Pancreas (tissue), 10 donors: ENCODE measurements at places on chromosomes 6 and 20. TPM values are rescaled to one million over a fixed set of nuclear protein-coding genes. Genes with fewer than 3 reads are reported as not detected.

DNA sequence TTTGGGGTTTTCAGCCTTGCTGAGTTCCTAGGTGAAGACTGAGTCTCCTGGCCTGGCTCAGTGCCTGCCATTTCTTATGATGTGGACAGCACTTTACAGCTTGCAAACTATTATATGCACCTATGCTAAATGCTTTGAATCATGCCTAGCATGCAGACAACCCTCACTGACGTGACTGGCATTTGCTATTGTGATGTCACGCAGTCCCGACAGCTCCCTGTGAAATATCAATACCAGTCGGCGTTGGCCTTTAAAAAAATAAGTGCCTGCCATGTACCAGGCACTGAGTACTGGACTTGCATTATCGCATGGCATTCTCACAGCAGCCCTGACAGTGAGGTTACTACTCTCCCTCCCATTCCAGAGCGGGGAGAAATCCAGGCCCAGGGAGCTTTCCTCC, 35.5 kb downstream of the UQCC2 start:
- H3K4me3 ChIP-seq, result no peak overlapping the region
- H3K27ac ChIP-seq, result no peak overlapping the region
- no peaks in the 10 kb centered on the region for H3K36me3 ChIP-seq
- DNase-seq, result no peak
- no peaks in the 10 kb centered on the region for H3K4me1 ChIP-seq

- no peak overlapping the region for H3K27ac ChIP-seq
- DNase-seq, result no peak
- no peak overlapping the region for H3K4me3 ChIP-seq
Observed at GRCh38 chr6:6643398-6643797, 54.9 kb downstream of the LY86 start.

DNA sequence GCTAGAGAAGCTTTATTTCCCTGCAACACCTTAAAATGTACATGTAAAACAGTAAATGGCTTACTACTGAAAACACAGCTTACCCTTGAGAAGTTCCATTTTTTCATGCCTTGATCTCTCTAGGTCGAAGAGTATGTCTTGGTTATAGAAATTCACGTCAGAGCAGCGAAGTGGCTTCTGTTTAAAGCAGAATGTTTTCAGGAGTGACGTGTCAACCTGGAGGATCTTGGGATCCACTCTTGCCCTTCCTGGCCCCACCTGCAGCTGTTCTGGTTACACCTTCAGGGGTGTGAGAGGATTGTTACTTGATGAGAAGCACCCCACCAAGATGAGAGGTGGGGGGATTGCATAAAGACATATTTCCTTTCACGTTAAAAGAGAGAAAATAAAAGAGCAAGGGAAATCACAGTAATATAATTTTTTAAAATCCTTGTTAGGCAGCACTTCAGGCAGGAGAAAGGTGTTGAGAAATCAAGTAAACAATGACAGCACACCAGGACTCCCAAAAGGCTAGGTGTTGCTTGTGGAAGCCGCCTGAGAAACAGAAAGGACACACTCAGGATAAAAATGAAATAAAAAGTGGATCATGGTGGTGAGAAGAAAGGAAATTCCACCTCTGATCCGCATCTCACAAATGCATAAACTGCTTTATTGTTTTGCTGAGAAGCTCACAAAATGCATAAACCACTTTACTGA, 149.7 kb downstream of the UNC5CL start:
- no peak for DNase-seq
- no peak overlapping the region for H3K27ac ChIP-seq
- H3K36me3 ChIP-seq, result no peaks in the 10 kb centered on the region
- H3K27me3 ChIP-seq, result no peaks in the 10 kb centered on the region
- no peaks in the 10 kb centered on the region for H3K4me1 ChIP-seq

ADGB gene
- not detected for polyA plus RNA-seq

TBXT gene
- not detected for polyA plus RNA-seq

DNA sequence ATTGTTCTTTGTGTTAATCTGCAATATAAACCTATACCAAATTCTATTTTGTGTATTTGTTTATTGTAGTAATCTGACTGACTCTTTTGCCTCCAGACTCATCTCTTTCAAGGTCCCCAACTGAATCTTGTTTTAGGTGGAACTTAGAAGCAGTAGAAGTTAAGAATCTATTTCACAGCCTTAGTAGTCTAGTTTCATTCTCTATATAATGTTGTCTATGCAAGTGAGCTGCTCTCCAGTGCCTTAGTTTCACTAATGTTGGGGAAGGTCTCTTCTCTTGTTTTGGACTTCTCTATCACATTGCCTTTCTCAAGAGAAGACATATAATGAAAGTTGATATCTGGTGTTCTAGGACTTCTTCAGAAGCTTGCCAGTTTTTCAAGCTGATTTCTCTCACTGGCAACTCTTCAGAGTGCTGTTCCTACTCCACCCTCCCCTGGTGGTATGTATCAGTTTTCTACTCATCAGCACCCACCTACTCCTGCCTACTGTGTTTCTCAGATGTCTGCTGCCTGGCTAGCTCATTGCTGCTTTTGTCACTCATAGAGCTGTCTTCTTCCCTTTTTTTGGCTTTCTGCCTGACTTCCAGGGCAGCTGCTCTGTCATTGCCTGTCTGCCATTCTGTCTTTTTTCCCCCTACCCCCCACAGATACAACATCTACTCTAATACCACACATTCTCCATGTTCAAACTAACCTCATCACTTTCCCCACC, 82.1 kb downstream of the PTPRA start:
- DNase-seq, result no peak
- no peaks in the 10 kb centered on the region for H3K36me3 ChIP-seq
- H3K27ac ChIP-seq, result no peak overlapping the region
- no peaks in the 10 kb centered on the region for H3K27me3 ChIP-seq

DNA sequence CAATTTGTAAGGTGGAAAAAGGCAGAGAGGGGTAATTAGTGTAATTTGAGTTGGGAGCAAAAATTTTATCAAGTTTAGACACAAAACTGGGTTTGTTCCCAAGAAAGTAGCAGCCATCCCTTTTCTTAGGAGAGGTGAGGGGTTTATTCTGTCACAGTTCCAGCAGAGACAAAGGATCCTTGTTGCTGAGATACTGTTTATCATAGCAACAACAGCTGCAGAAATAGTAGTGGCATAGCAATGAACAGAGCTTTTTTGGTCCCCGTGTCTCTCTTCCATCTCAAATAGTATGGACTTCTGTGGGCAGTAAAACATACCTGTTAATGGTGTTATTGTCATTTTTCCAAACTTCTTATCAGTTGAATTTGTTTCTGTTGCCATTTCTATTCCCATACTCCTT, 23.9 kb downstream of the ZKSCAN8 start:
- DNase-seq, result no peak
- H3K36me3 ChIP-seq, result no peaks in the 10 kb centered on the region
- no peak overlapping the region for H3K27ac ChIP-seq
- H3K4me3 ChIP-seq, result no peak overlapping the region
- H3K27me3 ChIP-seq, result no peaks in the 10 kb centered on the region

DNA sequence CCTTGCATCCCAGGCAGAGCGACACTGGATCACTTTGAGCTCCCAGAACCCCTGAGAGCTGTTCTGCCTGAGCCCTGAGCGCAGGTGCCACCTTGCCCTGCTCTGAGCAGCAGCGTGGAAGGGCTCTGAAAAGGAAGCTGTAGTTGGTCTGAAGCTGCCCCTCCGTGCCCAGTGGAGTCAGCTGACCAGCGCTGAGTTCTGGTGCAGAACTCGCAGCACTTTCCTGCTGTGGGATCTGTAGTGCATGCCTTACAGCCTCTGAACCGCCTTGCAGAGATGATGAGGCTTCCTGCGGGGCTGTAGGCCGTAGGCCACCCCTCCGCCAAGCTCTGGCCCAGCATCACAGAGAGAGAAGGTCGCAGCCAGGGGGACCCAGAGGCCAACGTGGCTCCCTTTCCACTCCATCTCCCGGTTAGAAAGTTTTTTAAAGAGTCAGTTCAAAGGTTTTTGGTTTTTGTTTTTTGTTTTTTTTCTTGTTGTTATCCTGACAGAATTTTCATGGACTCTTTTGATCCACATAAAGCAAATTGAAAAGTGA, 158.3 kb upstream of the CST7 start:
- no peak for DNase-seq
- no peaks in the 10 kb centered on the region for H3K27me3 ChIP-seq
- no peak overlapping the region for H3K4me3 ChIP-seq
- no peaks in the 10 kb centered on the region for H3K4me1 ChIP-seq
- H3K36me3 ChIP-seq, result no peaks in the 10 kb centered on the region

DEFB121 gene
- polyA plus RNA-seq, result not detected

DNA sequence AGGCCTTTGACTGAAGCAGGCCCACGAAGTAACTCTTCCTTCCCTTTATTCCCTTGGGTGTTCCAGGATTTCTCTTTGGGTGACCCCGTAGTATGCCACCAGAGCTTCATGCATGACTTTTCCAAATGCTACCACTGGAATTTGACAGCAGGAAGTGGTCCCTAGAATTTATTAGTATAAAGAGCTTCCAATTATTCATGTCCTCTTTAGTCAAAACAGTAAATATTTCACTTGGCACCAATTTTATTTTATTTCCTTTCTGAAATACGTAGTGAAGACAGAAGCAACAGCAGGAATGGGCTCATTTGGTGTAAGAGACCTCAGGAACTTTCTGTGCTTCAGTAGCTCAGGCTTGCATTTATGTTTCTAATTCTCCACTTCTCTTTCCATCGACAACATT, 151.3 kb downstream of the LCA5 start:
- no peaks in the 10 kb centered on the region for H3K27me3 ChIP-seq
- H3K4me3 ChIP-seq, result no peak overlapping the region
- no peak for DNase-seq
- no peak overlapping the region for H3K27ac ChIP-seq
- H3K36me3 ChIP-seq, result no peaks in the 10 kb centered on the region

GRCh38 chr6:114075777-114076176, 104.8 kb upstream of the HDAC2 start:
- no peak for DNase-seq
- H3K27me3 ChIP-seq, result no peaks in the 10 kb centered on the region
- no peak overlapping the region for H3K27ac ChIP-seq
- H3K36me3 ChIP-seq, result no peaks in the 10 kb centered on the region
- no peaks in the 10 kb centered on the region for H3K4me1 ChIP-seq

- H3K36me3 ChIP-seq, result no peaks in the 10 kb centered on the region
- DNase-seq, result no peak
- no peak overlapping the region for H3K27ac ChIP-seq
- peaks cover under 1% of the 10 kb centered on the region for H3K4me1 ChIP-seq
- no peaks in the 10 kb centered on the region for H3K27me3 ChIP-seq
- H3K4me3 ChIP-seq, result no peak overlapping the region
Observed at GRCh38 chr6:11938285-11938890, 73.7 kb upstream of the HIVEP1 start.

DNA sequence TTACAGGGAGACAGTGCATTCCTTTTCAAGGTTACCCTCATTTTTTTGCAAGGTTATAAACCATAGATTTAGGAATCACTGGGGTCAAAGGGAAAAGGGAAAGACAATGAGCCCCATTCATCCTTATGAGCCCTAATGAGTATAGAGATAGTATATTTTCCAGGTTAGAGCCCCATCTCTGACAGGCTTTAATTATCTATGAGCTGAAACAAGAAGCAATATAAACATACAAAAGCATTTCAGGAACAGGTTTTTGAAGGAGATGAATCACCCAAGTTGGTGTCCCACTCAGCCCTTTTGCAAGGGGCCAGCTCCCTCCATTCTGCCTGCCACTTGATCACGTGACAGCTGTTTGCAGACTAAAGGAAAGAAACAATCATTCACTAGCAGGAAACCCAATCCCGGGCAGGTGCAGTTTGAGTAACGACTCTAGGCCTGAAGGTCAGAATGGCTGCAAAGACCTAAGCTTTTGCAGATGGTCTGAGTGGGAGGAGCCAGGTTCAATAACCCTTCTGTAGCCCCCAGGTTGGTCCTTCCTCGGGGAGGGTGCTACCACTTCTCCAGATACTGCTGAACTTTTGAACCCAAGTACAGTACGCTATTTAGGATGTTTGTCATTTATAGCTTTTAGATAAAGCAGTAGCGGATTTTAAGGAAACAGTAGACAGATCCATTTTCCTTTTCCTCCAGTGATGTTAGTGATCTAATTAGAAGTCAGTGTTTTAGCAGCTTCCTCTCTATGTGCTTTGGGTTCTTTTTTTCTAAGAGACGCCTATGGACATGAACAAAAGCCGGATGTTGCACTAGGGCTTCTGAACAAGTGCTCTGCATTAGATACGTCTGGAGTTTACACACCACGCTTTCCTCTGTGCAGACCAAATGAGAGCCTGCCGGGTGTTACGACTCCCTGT, 253.2 kb downstream of the SOX4 start:
- H3K27me3 ChIP-seq, result no peaks in the 10 kb centered on the region
- H3K4me1 ChIP-seq, result no peaks in the 10 kb centered on the region
- H3K36me3 ChIP-seq, result no peaks in the 10 kb centered on the region
- no peak overlapping the region for H3K4me3 ChIP-seq

DNA sequence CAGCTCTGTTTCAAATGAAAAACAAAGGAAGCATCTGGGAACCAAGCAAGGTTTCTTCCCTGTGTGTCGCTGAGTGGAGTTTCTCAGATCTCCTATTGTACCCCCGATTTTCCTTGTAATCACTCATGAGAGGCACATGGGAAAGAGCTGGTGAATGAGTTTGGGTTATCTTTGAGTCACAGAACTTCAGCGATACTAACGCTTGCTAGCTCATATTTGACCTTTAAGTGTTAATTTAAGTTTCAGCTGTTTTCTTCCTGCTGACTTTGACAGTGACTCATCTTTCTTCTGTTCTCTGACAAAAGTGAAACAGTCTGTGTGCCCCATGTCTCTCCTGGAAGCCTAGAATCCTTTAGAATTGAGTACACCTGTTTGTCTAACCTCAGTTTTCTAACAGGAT, 261.1 kb upstream of the RGS17 start:
- no peaks in the 10 kb centered on the region for H3K36me3 ChIP-seq
- no peaks in the 10 kb centered on the region for H3K4me1 ChIP-seq
- no peak for DNase-seq
- H3K27ac ChIP-seq, result no peak overlapping the region
- no peak overlapping the region for H3K4me3 ChIP-seq

GRCh38 chr6:105536961-105537360, 134.1 kb upstream of the PREP start:
- H3K36me3 ChIP-seq, result no peaks in the 10 kb centered on the region
- no peaks in the 10 kb centered on the region for H3K27me3 ChIP-seq
- no peak overlapping the region for H3K27ac ChIP-seq

- H3K36me3 ChIP-seq, result no peaks in the 10 kb centered on the region
- no peak for DNase-seq
- H3K27ac ChIP-seq, result no peak overlapping the region
- no peaks in the 10 kb centered on the region for H3K27me3 ChIP-seq
- H3K4me1 ChIP-seq, result no peaks in the 10 kb centered on the region
Observed at GRCh38 chr6:56984884-56985283, 30.0 kb downstream of the BEND6 start.

TBC1D22B gene
- polyA plus RNA-seq, result 6.6 TPM

GRCh38 chr6:5499644-5500306, 238.5 kb downstream of the FARS2 start:
- H3K4me3 ChIP-seq, result no peak overlapping the region
- no peak overlapping the region for H3K27ac ChIP-seq
- no peaks in the 10 kb centered on the region for H3K4me1 ChIP-seq
- H3K27me3 ChIP-seq, result no peaks in the 10 kb centered on the region

NANP gene
- polyA plus RNA-seq, result 1.8 TPM
